ENCODE measurements at places on chromosomes 5 and 9.

GRCh38 chr5:39137819-39138451 lies 63.7 kb upstream of the RICTOR start:
- peak; percentile 53 for DNase-seq

GRCh38 chr5:78335976-78336375 lies 24.4 kb upstream of the SCAMP1 start:
- DNase-seq: no peak

DNA sequence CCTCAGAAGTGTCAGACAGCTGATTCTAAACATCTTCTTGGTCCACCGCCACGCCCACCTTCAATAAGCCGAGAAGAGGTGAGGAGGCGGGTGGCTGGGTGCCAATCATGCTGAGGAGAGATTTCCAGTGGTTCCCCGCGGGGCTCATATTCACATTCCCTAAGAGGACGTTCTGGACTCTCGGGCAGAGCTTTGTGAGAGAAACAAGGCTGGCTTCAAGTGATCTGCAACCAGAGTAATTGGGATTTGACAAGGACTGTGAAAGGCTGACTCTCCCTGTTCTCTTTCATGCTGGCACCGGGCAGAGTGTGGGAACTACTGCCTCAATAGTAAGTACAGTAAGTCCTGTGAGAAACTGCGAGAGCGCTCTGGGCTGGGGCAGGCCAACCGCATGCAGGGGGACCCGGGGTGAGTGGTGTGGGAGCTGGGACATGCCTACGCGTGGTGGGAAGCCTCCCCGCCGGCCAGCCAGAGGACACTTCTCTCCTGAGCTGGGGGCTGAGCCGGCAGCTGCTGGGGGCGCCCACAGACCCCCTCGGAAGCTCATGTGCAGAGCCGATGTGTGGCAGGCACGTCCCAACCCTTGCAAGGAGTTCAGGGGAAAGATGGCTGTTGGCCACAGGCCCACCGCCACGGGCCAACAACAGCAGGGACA lies 110.9 kb downstream of the LIFR start:
- peak; percentile 41 for DNase-seq

GRCh38 chr5:50967563-50968355 lies 301.3 kb downstream of the PARP8 start:
- DNase-seq: no peak

GRCh38 chr5:1324719-1325190 lies 20.1 kb downstream of the CLPTM1L start:
- DNase-seq: no peak

DNA sequence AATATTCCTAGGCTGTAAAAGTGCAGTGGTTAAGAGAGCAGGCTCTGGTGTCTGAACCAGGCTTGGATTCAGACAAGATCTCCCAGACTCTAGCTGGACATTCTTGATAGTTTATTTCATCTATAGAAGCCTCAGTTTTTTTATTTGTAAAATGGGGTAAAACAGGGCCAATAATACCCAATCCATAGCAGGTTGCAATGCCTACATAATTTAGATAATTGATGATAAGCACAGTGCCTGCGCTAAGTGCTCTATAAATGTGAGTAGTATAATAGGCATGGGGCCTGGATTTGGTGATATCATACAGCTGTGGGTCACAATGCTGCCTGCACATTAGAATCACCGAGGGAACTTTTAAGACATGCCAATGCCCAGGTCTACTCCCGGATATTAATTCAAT lies 603.5 kb downstream of the ISL1 start:
- no peak for DNase-seq

DNA sequence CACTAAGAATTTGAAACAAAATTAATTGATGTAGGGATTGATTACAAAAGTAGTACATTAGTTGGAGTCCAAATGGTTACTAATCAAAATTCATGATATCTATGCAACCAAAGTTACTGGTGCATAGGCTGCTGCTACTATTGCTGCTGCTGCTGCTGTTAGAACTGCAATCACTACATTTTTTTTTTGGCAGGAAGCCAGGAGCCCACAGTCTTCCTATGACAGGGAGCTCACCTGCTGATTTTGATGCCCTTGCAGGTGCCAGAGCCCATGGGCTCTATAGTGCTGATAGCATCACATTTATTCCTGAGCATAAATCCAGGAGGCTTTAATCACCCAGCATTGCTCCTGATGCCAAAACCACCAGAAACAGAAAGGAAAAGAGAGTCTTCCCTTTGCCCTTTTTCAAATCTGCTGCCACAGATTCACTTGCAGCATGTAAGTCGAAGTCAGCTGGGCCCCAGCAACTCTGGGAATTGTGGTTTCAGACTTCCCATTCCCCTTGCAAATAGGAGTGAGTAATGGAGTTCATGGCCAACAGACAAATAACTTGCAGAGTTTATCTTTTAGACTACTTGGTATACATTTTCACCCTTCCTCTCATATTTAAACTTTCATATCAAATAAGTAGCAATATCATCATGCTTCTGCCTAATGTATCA lies 17.6 kb downstream of the SLCO6A1 start:
- DNase-seq: no peak

Data from epithelial cell of esophagus (primary cell).